ENCODE measurements at places on chromosomes 12 and 14.

GRCh38 chr12:53964315-53964713 lies 8.6 kb upstream of the HOXC11 start:
- no peak overlapping the region for H3K4me3 ChIP-seq
- peaks cover 24% of the 10 kb centered on the region for H3K4me1 ChIP-seq
- no peaks in the 10 kb centered on the region for H3K36me3 ChIP-seq

GRCh38 chr14:87955501-87955900 lies 37.5 kb downstream of the GALC start:
- H3K4me1 ChIP-seq: peaks cover 33% of the 10 kb centered on the region
- no peak for DNase-seq
- H3K27me3 ChIP-seq: no peaks in the 10 kb centered on the region
- H3K36me3 ChIP-seq: peaks cover 21% of the 10 kb centered on the region
- H3K4me3 ChIP-seq: no peak overlapping the region

GRCh38 chr12:93879476-93880421 lies 202.6 kb downstream of the CRADD start:
- peaks cover 14% of the 10 kb centered on the region for H3K36me3 ChIP-seq
- no peaks in the 10 kb centered on the region for H3K4me1 ChIP-seq
- no peaks in the 10 kb centered on the region for H3K27me3 ChIP-seq
- no peak for DNase-seq
- no peak overlapping the region for H3K27ac ChIP-seq

DNA sequence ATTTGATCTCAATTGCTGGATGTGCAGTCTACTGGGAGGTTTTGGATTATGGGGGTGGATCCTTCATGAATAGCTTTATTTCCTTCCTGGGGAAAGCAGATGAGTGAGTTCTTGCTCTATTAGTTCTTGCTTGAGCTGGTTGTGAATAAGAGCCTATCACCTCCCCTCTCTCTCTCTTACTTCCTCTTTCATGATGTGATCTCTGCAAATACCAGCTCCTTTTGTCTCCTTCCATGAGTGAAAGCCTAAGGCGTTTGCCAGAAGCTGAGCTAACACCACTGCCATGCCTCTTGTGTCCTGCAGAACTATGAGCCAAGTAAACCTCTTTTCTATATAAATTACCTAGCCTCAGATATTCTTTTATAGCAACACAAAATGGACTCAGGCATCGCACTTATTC lies 302.7 kb downstream of the CCER1 start:
- H3K36me3 ChIP-seq: no peaks in the 10 kb centered on the region
- no peaks in the 10 kb centered on the region for H3K4me1 ChIP-seq
- H3K4me3 ChIP-seq: no peak overlapping the region
- H3K27me3 ChIP-seq: no peaks in the 10 kb centered on the region

DNA sequence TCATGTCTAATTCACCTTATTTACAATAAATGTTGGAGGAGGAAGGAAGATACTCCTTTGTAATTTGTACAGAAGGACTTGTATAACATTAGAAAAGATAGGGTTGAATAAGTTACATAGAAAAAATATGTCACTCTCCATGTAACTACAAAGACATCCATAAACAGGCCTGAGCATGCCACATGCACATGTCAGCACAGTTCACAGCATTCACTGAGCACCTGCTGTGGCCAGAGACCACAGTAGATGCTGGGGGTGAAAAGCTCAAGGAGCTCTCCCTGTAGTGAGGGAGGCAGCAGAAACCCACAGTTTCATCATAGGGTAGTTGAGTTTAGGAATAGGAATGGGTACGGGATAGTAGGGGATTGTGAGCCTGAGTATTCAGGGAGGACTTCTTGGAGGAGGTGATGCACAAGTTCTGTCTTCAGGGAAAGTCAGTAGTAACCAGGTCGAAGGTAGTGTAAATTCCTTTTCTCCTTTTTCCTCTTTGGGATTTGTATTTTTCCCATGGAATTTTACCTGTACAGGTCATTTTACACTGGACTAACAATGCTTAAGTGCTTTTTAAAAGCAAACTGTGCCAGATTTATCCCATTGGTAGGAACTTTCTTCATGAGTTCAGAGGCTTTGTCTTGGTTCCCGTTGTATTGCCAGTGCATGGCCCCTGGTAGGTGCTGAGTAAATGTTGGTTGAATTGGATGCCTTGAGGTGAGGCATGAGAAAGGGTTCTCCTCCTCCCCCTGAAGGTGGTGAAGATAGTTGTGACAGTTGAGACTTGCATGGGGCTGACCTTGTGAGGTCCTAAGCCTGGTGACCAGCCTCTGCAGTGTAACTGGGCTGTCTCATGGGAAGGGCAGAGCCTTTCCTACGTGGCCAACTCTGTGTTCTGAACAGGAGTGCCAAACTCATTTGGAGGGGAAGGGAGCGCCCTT lies 20.2 kb downstream of the PRKCH start:
- H3K27ac ChIP-seq: no peak overlapping the region
- DNase-seq: no peak

DNA sequence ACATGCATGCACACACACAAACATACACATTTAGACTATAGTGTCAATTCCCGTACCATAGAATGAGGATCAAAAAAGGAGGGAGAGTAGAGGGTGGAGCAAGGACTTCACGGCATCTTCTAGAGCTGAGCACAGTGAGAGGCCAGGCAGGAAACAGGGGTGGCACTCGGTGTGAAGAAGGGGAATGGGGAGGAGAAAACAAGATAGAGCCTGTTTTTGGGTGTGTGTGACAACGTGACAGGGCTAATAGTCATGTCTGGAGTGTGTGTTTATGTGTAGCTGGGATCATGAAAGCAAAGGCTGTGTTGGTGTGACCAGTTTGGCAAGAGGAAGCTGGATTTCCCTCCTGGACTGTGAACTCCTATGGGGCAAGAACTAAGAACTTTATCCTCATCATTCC lies 9.9 kb upstream of the ACVR1B start:
- H3K36me3 ChIP-seq: peaks cover 1% of the 10 kb centered on the region
- no peak overlapping the region for H3K27ac ChIP-seq
- DNase-seq: no peak
- H3K4me3 ChIP-seq: no peak overlapping the region
- H3K27me3 ChIP-seq: peaks cover 37% of the 10 kb centered on the region

GRCh38 chr12:68349921-68350606 lies 17.9 kb upstream of the MDM1 start:
- DNase-seq: no peak
- no peaks in the 10 kb centered on the region for H3K36me3 ChIP-seq
- H3K27ac ChIP-seq: no peak overlapping the region
- H3K4me1 ChIP-seq: peaks cover 4% of the 10 kb centered on the region
- no peaks in the 10 kb centered on the region for H3K27me3 ChIP-seq
- H3K4me3 ChIP-seq: no peak overlapping the region

DNA sequence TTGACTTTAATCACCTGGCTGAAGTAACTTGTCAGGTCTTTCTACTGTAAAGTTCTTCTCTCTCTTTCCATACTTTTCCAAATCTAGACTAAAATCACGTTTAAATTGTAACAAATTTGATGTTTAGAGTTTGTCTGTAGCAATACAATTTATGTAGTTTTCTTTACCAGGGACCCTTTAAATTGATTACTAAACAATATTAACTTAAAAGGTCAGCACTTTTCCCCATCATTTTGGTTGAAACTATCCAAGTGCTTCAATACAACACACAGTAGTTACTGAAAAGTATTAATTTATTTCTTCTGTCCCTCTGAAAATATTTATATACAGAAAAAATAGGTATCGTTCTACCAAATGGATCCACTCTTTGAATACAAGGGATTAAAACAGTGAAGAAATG lies 350.8 kb downstream of the SLC16A7 start:
- no peaks in the 10 kb centered on the region for H3K36me3 ChIP-seq
- H3K4me3 ChIP-seq: no peak overlapping the region
- H3K27me3 ChIP-seq: no peaks in the 10 kb centered on the region
- no peaks in the 10 kb centered on the region for H3K4me1 ChIP-seq

GRCh38 chr12:122079532-122080081 lies 1.1 kb downstream of the MLXIP start:
- H3K4me1 ChIP-seq: peaks cover 69% of the 10 kb centered on the region
- peak overlapping the region; percentile 86 for H3K4me3 ChIP-seq
- no peak for DNase-seq
- H3K27me3 ChIP-seq: no peaks in the 10 kb centered on the region

DNA sequence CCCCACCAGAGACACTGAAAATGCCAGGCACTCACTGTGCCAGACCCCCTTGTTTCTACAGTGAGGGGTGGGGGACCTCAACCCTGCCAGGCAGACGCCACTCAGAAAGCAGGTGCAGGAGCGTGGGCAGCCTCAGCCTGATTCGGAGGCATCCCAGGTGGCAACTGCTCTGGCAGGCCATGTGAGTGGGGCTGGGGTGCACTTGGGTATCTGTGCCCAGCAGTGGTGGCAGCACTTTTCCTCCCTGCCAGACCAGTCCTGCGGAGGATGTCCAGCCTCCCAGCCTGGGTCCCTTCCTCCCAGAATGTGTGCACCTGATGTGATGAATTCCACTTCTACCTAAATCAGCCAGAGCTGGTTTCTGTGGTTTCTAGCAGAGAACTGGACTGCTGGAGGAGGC lies 13.4 kb upstream of the TTC7B start:
- H3K4me3 ChIP-seq: no peak overlapping the region
- no peak overlapping the region for H3K27ac ChIP-seq
- H3K27me3 ChIP-seq: no peaks in the 10 kb centered on the region
- no peak for DNase-seq

DNA sequence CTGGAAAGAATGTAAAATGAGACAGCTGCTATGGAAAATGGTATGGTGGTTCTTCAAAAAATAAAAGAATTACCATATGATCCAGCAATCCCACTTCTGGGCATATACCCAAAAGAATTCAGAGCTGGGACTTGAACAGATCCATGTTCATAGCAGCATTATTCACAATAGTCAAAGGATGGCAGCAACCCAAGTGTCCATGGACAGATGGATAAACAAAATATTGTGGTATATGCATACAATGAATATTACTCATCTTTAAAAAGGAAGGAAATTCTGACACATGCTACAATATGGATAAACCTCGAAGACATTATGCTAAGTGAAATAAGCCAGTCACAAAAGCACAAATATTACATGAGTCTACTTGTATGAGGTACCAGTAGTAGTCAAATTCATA lies 9.1 kb downstream of the RAB2B start:
- DNase-seq: no peak
- peaks cover 68% of the 10 kb centered on the region for H3K36me3 ChIP-seq
- H3K27ac ChIP-seq: no peak overlapping the region
- no peaks in the 10 kb centered on the region for H3K27me3 ChIP-seq

DNA sequence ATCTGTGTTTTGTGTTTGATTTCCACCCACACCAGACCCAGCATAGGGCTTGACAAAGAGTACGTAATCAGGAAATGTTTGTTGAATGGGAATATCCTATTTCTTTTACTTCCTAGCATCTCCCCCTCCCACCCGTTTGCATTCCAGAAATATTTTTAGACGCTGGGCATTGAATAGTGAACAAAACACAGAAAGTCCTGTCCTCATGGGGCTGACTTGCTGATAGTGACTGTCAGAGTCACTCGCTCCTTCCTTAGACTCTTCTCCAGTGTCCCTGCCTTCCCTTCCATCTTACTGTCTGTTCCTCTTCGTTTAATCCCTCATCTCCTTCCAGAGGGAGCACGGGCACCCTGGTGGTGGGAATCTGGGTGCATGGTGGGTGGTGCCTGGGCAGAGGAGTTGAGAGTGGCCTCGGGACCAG lies 53.6 kb downstream of the SLC25A47 start:
- no peak for DNase-seq
- peaks cover 48% of the 10 kb centered on the region for H3K4me1 ChIP-seq
- H3K4me3 ChIP-seq: peak overlapping the region; percentile 95
- peak overlapping the region; percentile 95 for H3K27ac ChIP-seq
- no peaks in the 10 kb centered on the region for H3K27me3 ChIP-seq

DNA sequence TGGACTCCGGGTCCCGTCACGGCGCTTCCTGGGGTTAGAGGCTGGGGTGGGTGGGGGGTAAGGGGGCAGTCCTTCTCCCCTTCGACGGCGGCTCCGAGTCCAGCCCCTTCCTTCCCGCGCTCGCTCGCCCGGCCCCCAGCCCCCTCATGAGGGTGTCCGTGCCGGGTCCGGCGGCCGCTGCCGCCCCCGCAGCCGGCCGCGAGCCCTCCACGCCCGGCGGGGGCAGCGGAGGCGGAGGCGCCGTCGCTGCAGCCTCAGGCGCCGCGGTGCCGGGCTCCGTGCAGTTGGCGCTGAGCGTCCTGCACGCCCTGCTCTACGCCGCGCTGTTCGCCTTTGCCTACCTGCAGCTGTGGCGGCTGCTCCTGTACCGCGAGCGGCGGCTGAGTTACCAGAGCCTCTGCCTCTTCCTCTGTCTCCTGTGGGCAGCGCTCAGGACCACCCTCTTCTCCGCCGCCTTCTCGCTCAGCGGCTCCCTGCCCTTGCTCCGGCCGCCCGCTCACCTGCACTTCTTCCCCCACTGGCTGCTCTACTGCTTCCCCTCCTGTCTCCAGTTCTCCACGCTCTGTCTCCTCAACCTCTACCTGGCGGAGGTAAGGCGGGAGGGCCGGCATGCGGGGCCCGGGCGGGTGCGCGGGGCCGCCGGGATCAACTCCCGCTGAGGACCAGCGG lies 500 bp downstream of the GPR137C start:
- no peak overlapping the region for H3K27ac ChIP-seq
- no peak for DNase-seq
- H3K4me1 ChIP-seq: peaks cover 17% of the 10 kb centered on the region
- H3K4me3 ChIP-seq: peak overlapping the region; percentile 91
- no peaks in the 10 kb centered on the region for H3K36me3 ChIP-seq
- peaks cover 2% of the 10 kb centered on the region for H3K27me3 ChIP-seq

- no peaks in the 10 kb centered on the region for H3K36me3 ChIP-seq
- no peaks in the 10 kb centered on the region for H3K27me3 ChIP-seq
- H3K4me3 ChIP-seq: no peak overlapping the region
- peaks cover 3% of the 10 kb centered on the region for H3K4me1 ChIP-seq
- no peak for DNase-seq
These were observed 204.3 kb downstream of the AEBP2 start for GRCh38 chr12:19643635-19644034.

- no peaks in the 10 kb centered on the region for H3K36me3 ChIP-seq
- H3K4me1 ChIP-seq: peaks cover 25% of the 10 kb centered on the region
- H3K27ac ChIP-seq: no peak overlapping the region
- DNase-seq: no peak
- H3K27me3 ChIP-seq: peaks cover 19% of the 10 kb centered on the region
These were observed 44.0 kb downstream of the BCAT1 start for GRCh38 chr12:24904871-24905270.

- no peaks in the 10 kb centered on the region for H3K27me3 ChIP-seq
- peak overlapping the region; percentile 98 for H3K4me3 ChIP-seq
- no peak for DNase-seq
- peak overlapping the region; percentile 100 for H3K27ac ChIP-seq
- H3K4me1 ChIP-seq: peaks cover 46% of the 10 kb centered on the region
- H3K36me3 ChIP-seq: peaks cover 12% of the 10 kb centered on the region
These were observed 636 bp downstream of the FBXO33 start for GRCh38 chr14:39431416-39432178.

DNA sequence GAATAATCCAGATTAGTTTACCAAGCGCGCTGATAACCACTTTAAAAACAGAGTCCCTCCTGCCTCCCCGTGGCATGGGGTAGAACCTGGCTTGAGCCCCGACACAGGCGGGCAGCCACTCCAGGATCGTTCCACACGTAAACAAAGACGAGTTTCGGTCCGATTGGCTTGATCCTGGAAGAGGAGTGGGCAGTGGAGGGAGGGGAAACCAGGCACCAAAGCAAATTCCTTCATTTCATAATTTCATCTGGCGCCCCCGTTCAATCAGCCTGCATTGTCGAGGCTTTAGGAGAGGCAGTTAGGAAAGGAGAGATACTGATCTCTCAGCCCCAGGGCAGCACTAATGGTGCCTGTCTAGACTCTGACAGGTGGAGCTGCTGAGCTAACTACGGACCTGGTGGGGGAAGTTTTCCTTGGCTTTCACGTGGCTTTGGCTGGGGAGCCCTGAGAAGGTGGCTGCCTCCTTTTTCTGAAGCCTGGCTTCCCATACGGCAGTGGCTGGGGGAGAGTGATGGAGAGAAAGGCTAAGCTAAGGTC lies 751 bp upstream of the GPRC5A start:
- DNase-seq: no peak
- H3K36me3 ChIP-seq: no peaks in the 10 kb centered on the region
- peak overlapping the region; percentile 81 for H3K4me3 ChIP-seq
- H3K4me1 ChIP-seq: peaks cover 12% of the 10 kb centered on the region
- H3K27me3 ChIP-seq: peaks cover 46% of the 10 kb centered on the region
